Esophagus mucosa (tissue), 1 donor: ENCODE measurements at places on chromosomes 2 and 18. TPM values are rescaled to one million over a fixed set of nuclear protein-coding genes. Genes with fewer than 3 reads are reported as not detected.

The RAB6C gene
- not detected for total RNA-seq

The PSMA8 gene
- not detected for total RNA-seq

The FAP gene
- 1.3 TPM for total RNA-seq

The ATP6V1C2 gene
- 5.1 TPM for total RNA-seq

The ANKRD62 gene
- total RNA-seq, result 0.48 TPM

The KLHL14 gene
- total RNA-seq, result 0.16 TPM

The GPR35 gene
- total RNA-seq, result 0.24 TPM

The SCN2A gene
- 0.04 TPM for total RNA-seq

The G6PC2 gene
- not detected for total RNA-seq

The GTF2A1L gene
- not detected for total RNA-seq

GRCh38 chr2:139366681-139367080 lies 586.5 kb upstream of the NXPH2 start:
- ATAC-seq, result no peak

DNA sequence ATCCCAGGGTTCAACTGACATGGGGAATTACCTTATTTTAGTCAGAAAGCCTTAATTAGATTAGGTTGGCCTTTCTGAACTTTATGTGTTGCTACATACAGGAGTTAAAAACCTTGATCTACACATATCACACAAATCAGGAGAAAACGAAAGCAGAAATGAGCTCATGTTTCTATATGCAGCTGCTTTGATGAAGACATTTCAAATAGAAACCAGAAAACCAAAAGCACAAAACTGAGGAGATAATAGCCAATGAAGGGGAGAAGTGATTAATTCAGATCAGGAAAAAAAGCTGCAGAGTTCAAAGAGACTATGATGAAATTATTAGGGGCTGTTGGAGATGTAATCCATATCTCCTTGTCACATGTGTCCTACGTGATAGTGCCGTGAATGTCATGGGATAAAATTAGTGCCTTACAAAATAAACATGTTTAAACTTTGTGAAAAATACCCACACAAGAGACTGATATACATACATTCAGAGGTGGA lies 255.0 kb downstream of the CAMKMT start:
- ATAC-seq, result no peak

DNA sequence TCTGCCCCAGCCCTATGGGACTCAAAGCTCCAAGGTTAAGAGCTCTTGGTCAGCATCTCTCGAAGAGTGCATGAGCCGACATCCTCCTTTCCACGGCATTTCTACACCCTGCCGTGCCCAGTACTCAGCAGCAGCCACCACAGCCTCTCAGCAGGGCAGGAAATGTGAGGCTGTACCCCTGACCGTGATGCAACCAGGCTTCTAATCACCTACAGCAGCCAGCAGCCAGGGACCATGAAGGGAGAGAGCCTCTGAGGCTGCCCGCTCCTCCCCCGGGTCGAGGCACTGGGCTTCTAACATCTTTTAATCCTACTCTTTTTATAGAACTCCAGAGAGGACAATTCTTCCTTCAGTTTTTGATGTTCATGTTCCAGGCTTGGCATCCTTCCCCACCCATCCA lies 6.5 kb downstream of the CYS1 start:
- no peak for ATAC-seq

DNA sequence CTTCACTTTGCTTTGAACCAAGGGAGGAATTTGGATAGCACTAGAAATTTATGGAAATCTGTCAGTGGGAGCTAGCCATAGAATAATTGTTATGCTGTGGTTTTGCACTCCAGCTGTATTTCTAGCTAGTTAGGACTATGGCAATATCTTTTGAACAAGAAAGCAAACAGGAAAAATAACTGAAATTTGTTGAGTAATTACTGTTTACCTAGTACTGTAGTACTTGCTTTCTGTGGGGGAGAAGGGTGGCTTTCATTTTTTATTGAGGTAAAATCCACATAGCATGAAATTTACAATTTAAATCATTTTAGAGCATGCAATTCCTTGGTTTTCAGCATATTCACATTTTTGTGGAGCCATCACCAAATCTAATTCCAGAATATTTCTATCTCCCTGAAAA lies 28.4 kb downstream of the MBD5 start:
- ATAC-seq, result no peak

- peak; percentile 65 for ATAC-seq
Measured at GRCh38 chr18:23053776-23054457, 81.4 kb upstream of the CABLES1 start.

DNA sequence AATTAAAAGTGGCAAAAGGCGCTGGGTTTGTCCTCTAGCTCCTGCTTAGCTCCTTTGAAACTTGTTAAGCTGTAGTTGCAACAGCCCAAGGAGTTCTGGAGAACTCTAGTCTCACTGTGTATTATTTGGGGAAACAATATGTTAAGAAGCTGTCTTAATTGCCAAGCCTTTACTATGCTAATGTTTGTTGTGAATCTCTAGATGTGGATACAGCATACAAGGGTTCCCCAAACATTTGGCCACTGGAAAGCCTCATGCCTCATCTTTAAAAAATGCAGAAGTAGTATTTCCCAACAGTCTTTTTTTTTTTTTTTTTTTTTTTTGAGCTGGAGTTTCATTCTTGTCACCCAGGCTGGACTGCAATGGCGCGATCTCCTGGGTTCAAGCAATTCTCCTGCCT lies 236.7 kb downstream of the PRKCE start:
- no peak for ATAC-seq

- no peak for ATAC-seq
Measured at GRCh38 chr2:11941201-11942177, 195.1 kb downstream of the LPIN1 start.

GRCh38 chr2:173680574-173680973 lies 284.6 kb downstream of the SP3 start:
- ATAC-seq, result peak; percentile 28

DNA sequence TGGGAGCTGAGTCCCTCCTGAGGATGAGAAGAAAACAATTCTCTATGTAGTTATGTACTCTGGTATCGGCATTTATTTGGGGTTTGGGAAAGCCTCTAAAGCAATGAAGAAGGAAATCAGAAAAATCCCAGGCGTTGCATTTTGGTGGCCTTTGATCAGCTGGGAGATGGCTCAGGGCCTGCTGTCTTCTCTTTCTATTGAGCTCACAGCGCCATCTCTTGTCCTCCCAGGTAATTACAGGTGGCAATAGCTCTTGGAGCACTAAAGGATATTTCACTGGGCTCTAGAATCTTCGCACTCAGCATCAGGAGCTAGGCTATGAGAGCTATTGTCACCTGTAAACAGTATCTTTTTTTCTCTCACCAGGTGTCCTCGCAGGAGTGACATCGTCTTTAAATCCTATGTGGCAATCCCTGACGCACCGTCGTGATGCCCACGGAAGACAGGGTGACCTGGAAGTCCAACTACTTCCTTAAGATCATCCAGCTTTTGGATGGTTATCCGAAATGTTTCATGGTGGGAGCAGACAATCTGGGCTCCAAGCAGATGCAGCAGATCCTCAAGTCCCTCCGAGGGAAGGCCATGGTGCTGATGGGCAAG lies 76.1 kb upstream of the PMAIP1 start:
- peak; percentile 67 for ATAC-seq

DNA sequence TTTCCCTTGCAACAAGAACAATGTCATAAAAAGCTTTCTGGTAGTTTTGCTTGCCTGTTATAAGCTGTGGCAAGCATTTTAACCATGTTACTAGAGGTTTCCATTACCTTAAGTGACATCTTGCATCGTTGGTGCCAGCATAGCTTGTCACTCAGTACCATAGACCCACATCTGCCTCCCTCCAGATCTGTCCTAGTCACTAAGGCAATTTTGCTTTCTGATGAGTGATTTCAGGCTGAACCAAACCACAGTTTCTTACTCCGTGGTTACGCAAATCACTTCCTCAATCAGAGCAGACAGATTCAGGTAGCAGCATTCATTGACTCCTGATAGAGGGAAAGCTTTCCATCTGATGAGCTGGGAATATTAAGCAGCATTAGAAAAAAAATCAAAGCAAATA lies 1057.5 kb upstream of the FAM98A start:
- ATAC-seq, result no peak

- no peak for ATAC-seq
Measured at GRCh38 chr2:3873899-3874298, 170.5 kb downstream of the DCDC2C start.

GRCh38 chr2:109648041-109648527 lies 33.9 kb downstream of the SOWAHC start:
- ATAC-seq, result no peak

DNA sequence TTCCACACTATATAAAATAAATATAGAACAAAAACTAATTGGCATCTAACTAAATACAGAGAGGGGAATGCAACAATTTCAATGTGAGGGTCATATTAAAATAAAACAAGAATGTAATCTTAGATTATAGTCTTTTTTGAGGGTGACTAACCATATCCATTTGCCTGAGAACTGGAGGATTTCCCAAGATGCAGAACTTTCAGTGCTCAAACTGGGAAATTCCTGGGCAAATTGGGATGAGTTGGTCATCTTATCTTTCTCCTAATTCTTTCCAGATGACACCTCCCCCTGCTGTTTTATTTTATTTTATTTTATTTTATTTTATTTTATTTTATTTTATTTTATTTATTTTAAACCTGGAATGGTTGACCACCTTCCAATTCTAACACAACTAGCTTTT lies 846.2 kb downstream of the SLC4A3 start:
- ATAC-seq, result no peak

- peak; percentile 67 for ATAC-seq
Measured at GRCh38 chr18:31942291-31942998, 483 bp downstream of the TRAPPC8 start.

DNA sequence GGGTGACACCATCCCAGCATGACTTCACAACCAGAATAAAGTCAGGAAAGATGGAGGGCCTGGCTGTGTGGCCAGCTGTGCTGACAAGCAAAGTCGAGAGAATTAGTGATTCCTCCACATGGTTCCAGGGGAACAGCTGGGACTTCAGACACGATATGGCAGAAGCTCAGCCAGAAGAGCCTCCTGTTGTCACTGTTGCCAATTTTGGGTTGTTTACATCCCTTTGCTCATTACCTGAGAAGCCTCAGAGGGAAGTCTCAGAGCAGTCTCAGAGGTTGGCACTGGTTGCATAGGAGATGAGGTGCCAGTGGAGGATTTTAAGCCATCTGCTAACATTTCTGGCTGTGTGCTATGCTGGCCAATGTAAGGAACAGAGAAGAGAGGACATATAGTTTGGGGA lies 16.0 kb downstream of the LINC00305 start:
- no peak for ATAC-seq

GRCh38 chr2:10963155-10963554 lies 51.4 kb downstream of the KCNF1 start:
- no peak for ATAC-seq

DNA sequence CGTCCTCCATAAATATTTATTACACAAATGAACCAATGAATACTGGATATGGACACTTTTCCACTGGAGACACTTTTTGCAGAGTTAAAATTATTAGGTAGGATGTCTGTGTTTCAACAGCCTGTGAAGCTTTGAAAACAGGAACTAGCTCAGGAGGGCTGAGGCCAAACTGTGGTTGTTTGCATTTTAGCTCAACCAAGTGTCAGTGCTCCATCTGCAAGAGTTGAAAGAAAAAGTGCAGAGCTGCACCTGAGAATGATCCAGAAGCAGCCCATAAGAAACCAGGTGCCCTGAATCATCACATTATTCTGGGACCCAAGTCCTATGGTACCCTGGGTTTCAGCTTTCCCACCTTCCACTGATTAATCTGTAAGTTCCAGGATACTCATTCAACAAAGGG lies 180.4 kb downstream of the TRIB2 start:
- ATAC-seq, result no peak

GRCh38 chr2:33222309-33222708 lies 254.1 kb upstream of the RASGRP3 start:
- ATAC-seq, result peak; percentile 97

DNA sequence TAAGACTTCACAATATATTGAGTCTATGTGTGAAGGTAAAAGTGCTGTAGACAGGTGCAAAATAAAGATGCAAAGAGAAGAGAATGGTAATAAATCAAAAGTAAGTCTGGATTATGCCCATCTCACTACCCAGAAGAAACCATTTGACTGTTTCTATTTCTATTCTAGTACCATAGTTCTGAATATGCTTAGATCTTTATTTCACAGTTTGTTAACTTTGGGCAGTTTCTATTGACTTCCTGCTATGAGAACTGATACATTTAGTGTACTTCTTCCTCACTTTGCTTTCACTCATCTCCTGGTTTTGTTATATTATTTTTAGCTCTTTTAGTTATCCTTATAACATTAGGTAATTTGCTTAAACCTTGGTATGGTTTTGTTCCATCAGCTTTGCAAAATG lies 94.9 kb downstream of the HS1BP3 start:
- ATAC-seq, result no peak

- no peak for ATAC-seq
Measured at GRCh38 chr2:216071111-216071851, 10.3 kb downstream of the PECR start.
